ENCODE measurements at places on chromosomes 5 and 9.

- no peak for DNase-seq
Measured at GRCh38 chr9:69265891-69266290, 59.1 kb upstream of the ENTREP1 start.

- no peak for DNase-seq
Measured at GRCh38 chr5:94691949-94692348, 73.5 kb downstream of the SLF1 start.

DNA sequence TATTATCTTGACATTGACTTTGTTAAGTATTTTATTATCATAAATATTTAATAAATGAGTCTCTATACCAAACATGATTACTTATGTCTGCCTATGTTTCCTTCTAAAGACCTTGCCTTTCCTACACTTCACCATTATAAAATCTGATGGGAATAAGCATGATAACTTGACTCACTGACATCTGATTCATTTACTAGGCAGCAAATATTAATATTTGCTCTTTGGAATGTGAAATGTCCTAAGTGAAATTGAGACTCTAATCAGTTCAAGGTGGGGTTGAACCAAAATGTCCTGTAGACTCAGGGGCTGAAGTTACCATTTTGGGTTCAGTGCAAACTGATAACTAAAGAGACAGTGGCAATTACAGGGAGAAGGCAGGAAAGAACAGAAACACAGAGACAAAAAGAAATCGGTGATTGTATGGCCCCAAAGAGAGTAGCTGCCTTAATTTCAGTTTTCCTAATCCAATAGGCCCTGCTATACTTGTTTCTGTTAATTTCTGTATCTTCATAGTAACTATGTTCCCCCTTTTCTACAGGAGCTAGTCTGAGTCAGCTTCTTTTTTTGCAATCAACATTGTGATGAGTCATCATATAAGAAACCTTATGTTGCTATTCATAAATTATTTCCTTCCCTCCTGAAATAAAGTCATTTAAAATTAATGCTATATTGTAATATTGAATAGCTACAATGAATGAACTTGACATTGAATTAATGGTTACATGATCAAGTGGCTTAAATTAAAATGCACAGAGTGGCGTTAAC lies 296.8 kb downstream of the PDE4D start:
- DNase-seq, result no peak

GRCh38 chr5:151608522-151608921 lies 17.4 kb upstream of the FAT2 start:
- no peak for DNase-seq

GRCh38 chr5:175850119-175850845 lies 21.1 kb upstream of the CPLX2 start:
- no peak for DNase-seq

DNA sequence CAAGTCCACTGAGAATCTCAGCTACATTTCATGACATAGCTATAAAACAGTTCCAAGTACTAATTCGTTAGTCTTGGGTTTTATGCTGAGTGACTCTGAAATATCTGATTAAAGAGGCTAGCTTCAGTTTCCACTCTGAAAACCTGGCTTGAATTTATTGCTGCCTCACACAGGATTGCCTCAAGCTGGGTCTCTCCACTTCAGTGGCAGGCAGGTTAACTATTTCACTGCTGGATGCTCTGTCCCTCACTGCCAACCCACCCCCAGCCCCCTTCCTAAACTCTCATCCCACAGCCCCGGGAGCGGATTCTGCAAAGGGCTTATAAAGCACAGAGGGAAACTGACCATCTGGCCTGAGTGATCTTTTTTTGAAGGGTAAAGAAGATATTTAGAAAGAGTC lies 318.3 kb downstream of the MLLT3 start:
- DNase-seq, result no peak

- no peak for DNase-seq
Measured at GRCh38 chr5:107855171-107855570, 184.4 kb upstream of the EFNA5 start.

DNA sequence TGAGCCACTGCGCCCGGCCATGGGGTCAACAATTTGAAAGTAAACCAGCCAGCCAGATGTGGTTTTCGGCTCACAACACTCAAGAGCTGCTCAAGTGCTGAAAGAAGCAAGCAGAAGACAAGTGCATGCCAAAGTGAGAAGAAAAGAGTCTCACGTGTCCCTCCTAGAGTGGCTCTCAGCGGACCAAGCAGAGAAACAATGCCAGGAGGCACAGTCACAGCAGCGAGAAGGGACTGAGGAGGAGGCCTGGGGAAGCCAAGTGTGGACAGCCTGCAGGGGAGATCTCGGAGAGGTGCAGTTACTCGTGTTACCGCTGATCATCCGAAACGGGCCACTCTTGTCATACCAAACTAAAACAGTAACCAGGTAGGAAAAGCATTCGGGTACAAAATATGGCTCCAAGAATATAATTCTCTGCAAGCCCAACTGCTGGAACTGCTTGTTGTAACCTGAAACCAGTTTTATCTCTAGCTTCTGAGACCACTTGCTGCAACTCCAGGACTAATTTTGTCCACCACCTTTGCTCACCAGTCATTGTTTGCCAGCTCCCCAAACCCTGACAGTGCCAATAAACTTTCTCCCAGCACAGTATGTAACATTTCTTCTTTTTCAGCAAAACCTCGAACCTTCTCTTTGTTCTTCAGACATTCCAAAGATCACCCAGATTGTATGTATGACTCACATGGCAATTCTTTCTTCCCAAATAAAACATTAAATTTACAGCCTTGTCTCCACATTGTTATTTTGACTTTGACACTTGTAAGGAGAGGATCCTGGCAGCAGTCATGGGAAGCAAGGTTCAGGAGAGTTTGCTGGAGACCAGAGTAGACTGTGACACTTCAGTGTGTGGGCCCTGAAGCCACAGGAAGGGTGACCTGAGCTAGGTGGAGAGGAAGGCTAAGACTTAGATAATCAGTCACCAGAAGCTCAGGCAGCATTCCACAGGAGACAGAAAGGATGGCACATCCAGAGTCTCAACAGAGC lies 6.3 kb downstream of the SLC35D2 start:
- DNase-seq, result no peak

GRCh38 chr5:117161718-117162335 lies 587.2 kb upstream of the SEMA6A start:
- no peak for DNase-seq

GRCh38 chr9:4508246-4508906 lies 18.1 kb downstream of the SLC1A1 start:
- DNase-seq, result no peak

- no peak for DNase-seq
Measured at GRCh38 chr5:83035373-83036100, 41.7 kb downstream of the TMEM167A start.
